ENCODE measurements at places on chromosomes 4 and X.

GRCh38 chr4:769511-769910 lies 56.4 kb downstream of the CPLX1 start:
- DNase-seq = no peak

DNA sequence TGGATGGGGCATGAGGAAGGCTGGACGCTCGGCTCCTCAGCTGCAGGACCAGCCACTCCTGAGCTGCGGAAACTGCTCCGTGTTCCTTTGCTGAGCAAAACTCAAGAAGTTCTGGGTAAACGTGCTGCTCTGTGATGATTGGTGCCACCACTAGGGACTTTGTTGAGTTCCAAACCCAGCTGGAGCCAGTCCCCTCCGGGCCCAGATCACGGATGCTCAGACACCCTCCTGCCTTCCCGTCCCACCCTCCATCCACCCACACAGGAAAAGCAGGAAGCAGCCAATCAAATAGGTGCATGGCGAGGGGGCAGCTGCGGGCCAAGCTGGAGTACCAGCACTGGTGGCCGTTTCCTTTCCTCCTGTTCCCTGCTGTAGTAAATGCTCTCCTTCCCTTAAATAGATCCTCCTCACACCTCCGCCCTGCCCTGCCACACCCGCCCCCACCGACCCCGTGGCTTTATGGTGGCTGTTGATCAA lies 68.0 kb downstream of the ADRA2C start:
- DNase-seq = no peak

GRCh38 chr4:168600796-168601583 lies 104.1 kb downstream of the PALLD start:
- no peak for DNase-seq

GRCh38 chr4:41989994-41990364 lies 351 bp upstream of the SLC30A9 start:
- no peak for DNase-seq

DNA sequence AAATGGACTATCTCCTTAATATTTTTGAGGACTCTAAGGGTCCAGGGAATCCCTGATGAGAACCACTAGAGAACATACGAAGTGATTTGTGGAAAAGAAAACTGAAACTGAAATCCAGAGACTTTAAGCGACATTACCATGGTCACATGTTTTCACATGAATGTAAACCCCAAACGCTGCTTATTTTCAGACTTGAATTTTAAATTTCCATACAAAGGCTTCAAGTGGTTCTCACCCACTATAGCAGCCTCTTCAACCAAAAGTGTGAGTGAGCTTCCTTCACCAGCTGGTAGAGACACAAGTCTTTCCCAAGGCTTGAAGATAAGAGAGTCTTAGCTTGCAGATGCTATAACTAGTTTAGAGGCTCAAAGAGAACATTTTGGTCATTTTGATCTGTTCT lies 232.7 kb downstream of the MGST2 start:
- DNase-seq = no peak
